Activated T-cell treated with anti-CD3 and anti-CD28 coated beads, Interleukin-2, amount 50 U/mL, for 1 hour (primary cell): ENCODE measurements at places on chromosomes 4 and X.

DNA sequence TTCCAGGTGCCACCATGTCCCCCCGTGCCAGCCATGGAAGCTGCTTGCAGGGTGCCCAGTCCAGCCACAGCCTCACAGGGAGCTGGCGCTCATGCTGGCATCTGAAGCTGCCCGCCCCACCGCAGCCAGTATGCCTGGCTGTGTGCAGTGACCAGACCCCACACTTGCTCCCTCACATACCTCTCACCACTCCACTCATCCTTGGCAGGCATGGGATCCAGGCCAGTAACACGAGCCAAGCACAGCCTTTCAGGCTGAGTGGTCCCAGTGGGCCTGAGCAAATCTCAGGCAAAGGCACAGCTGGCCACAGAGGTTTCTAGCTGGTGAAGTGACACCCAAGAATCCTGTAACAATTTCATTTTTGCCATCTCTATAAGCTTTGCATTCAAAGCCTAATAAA, 48.4 kb upstream of the SEC24B start:
- DNase-seq: no peak

GRCh38 chrX:87392369-87392768, 125.2 kb upstream of the KLHL4 start:
- no peak for DNase-seq

DNA sequence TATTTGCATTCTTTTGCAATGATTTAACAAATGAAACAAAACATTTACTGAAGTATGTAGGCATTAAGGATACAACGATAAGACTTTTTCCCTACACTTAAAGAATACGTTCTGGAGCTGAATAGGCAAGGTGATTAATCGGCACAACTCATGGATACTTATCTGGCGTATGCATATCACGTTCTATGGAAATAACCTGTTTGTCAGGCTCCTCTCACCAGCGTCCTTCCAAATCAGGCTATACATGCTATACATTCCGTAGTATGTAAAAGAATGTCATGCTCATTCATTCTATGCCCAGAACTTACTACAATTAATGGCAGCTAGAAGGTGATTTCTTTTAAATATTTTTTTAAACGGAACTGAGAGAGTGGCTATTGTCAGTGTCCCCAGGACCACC, 25.6 kb upstream of the TCEANC start:
- no peak for DNase-seq

DNA sequence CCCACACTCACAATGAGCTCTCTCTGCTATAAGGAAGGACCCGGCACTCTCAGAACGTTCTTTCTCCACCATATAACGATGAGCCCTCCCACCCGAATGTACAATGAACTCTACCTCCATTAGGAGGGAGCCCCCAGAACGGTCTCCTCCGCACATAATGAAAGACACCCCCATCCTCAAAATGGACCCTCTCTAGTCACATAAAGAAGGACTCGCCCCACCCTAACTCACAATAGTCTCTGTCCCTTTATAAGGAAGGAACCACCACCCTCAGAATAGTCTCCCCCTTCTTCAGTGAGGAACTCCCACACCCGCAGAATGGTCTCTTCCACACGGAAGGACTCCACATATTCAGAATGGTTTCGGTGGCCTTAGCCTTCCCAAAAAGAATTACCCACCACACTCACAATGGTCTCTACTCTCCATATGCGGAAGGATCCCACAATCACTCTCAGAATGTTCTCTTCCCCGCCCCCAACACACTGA, 477 bp downstream of the SLC35A2 start:
- no peak for DNase-seq

- no peak for DNase-seq
Observed at GRCh38 chr4:68748181-68748991, 67.4 kb upstream of the UGT2B10 start.

- DNase-seq: no peak
Observed at GRCh38 chrX:53288189-53288588, 6.8 kb upstream of the IQSEC2 start.
